ENCODE measurements at places on chromosomes 16 and 17. TPM values are rescaled to one million over a fixed set of nuclear protein-coding genes. Genes with fewer than 3 reads are reported as not detected.

DNA sequence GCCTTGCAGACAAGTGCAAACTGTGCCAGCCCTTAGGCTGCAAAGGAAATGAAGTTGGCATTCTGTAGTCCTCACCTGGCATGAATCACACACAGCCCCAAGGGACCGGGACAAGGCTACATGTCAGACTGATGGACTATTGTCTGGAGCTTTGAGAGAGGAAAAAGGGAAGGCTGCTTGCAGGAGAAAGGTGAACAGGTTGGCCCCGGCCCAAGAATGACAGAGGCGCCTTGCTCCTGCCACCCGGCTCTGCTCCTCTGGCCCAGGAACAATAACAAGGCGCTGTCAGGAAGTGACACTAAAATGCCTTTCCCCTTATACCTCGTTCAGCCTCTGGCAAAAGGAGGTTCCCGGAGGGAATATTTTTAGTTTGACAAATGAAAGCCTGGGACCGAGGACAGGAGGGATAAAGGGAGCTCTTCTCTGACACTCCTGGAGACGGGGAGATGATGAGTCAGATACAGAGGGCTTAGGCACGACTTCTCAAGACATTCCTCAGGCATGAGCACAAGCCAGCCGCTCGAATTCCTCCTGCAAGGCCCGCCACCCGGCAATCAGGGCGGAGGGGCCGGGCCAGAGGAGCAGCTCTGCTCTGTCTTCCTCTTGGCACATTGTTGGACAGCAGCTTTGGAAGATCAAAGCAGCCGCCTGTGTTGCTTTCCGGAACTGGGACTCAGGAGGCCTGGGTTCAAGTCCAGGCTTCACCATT is 105.8 kb downstream of the NOG start:
- peaks cover 3% of the 10 kb centered on the region for H3K27me3 ChIP-seq
- no peaks in the 10 kb centered on the region for H3K4me1 ChIP-seq
- H3K4me3 ChIP-seq = no peak overlapping the region

DNA sequence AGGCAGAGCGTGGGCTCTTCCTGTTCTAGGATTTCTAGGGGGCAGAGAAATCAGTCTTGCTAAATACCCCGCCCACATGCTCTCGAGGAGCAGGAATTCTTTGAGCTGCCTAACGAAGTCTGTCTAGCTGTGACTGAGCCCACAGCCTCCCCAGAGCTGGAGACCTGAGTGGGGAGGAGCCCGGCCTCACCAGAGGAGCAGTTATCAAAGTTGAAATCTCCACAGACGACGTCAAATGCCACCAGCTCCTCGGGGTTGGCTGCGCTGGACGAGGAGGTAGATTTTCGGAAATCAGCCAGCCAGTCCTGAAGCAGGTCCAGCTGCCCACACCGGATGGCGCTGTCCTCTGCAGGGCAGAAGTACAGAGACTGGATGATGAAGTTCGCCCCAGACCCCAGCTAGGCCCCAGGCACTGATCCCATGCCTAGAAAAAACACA is 53.8 kb downstream of the PRMT7 start:
- H3K4me1 ChIP-seq = peaks cover 18% of the 10 kb centered on the region
- no peak overlapping the region for H3K4me3 ChIP-seq
- H3K27ac ChIP-seq = no peak overlapping the region
- no peaks in the 10 kb centered on the region for H3K27me3 ChIP-seq
- DNase-seq = no peak
- H3K36me3 ChIP-seq = peaks cover 3% of the 10 kb centered on the region

GRCh38 chr17:69936996-69937395 is 138.0 kb upstream of the KCNJ16 start:
- no peaks in the 10 kb centered on the region for H3K27me3 ChIP-seq
- no peaks in the 10 kb centered on the region for H3K36me3 ChIP-seq
- no peak overlapping the region for H3K27ac ChIP-seq
- H3K4me1 ChIP-seq = no peaks in the 10 kb centered on the region
- DNase-seq = no peak

The QPRT gene
- 2.4 TPM for total RNA-seq

- DNase-seq = no peak
- no peak overlapping the region for H3K4me3 ChIP-seq
- H3K27ac ChIP-seq = no peak overlapping the region
- no peaks in the 10 kb centered on the region for H3K36me3 ChIP-seq
- H3K4me1 ChIP-seq = no peaks in the 10 kb centered on the region
Observed at GRCh38 chr17:56231693-56232092, 78.4 kb downstream of the ANKFN1 start.

GRCh38 chr16:70685061-70685937 is 554 bp downstream of the MTSS2 start:
- no peak overlapping the region for H3K4me3 ChIP-seq
- no peak overlapping the region for H3K27ac ChIP-seq
- H3K4me1 ChIP-seq = peaks cover 12% of the 10 kb centered on the region
- no peaks in the 10 kb centered on the region for H3K36me3 ChIP-seq
- DNase-seq = no peak

GRCh38 chr16:64102654-64103053 is 1019.2 kb downstream of the CDH11 start:
- H3K36me3 ChIP-seq = no peaks in the 10 kb centered on the region
- no peaks in the 10 kb centered on the region for H3K4me1 ChIP-seq
- H3K27me3 ChIP-seq = no peaks in the 10 kb centered on the region
- no peak overlapping the region for H3K27ac ChIP-seq
- no peak overlapping the region for H3K4me3 ChIP-seq

The PARD6A gene
- total RNA-seq = 6.2 TPM

GRCh38 chr16:63192980-63193379 is 1156.7 kb upstream of the CDH8 start:
- no peak for DNase-seq
- H3K36me3 ChIP-seq = no peaks in the 10 kb centered on the region
- no peaks in the 10 kb centered on the region for H3K27me3 ChIP-seq
- H3K4me1 ChIP-seq = no peaks in the 10 kb centered on the region
- H3K4me3 ChIP-seq = no peak overlapping the region

DNA sequence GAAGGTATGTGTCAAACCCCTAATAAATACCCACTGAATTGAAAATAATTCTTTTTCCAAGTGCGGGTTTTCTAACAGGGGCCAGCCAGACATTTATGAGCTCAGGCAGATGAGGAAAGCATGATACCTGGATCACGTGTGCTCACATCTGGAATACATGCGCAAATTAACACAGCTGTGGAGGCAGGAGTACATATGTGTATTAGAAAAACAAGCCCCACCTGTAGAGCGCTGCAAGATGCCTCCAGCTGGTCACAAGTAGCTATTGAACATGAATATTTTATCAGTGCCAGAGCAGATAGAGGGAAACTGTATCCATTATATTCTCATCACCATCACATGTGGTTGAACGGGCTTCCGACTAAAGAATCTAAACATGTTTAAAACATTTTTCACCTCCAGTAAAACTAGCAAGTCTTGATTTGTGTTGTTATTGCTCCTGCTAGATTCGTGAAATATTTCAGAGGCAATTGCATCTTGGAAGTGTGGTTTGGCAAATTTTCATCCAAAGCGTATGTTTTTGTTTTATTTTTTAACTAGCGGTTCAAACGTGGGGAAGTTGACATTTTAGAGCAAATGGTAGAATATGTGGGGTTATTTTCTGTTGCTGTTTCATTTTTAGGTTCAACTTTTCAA is 482.8 kb downstream of the CDH13 start:
- H3K4me3 ChIP-seq = no peak overlapping the region
- H3K4me1 ChIP-seq = no peaks in the 10 kb centered on the region
- no peaks in the 10 kb centered on the region for H3K27me3 ChIP-seq
- DNase-seq = no peak
- no peak overlapping the region for H3K27ac ChIP-seq

The SLX1A gene
- 50.3 TPM for total RNA-seq

The PRAC2 gene
- not detected for total RNA-seq

DNA sequence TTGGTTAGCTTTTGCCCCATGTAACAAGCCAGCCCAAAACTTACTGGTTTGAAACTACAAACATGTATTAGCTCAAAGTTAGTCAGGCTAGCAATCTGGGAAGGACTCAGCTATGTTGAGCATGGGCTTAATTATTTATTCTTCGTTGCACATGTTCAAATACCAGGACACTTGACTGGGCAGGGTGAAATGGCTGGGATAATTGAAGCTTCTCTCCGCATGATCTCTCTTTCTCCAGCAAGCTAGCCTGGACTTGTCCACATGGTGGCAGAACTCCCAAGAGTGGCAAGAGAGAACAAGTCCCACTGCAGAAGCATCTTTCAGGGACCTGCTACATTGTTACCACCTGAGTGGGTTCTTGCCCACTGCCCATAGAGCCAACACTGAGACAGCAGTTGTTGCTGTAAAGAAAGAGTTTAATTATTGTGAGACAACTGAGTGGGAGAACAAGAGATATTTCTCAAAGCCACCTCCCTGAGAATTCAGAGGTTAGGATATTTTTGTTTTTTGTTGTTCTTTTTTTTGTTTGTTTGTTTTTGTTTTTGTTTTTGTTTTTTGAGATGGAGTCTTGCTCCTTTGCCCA is 16.8 kb upstream of the ATF7IP2 start:
- H3K27ac ChIP-seq = no peak overlapping the region
- no peaks in the 10 kb centered on the region for H3K4me1 ChIP-seq
- DNase-seq = no peak
- peaks cover 2% of the 10 kb centered on the region for H3K27me3 ChIP-seq

The SLC5A11 gene
- not detected for total RNA-seq

- H3K27ac ChIP-seq = no peak overlapping the region
- H3K36me3 ChIP-seq = no peaks in the 10 kb centered on the region
- H3K4me1 ChIP-seq = no peaks in the 10 kb centered on the region
Observed at GRCh38 chr17:77948690-77949114, 9.8 kb upstream of the TNRC6C start.

The GLP2R gene
- not detected for total RNA-seq

DNA sequence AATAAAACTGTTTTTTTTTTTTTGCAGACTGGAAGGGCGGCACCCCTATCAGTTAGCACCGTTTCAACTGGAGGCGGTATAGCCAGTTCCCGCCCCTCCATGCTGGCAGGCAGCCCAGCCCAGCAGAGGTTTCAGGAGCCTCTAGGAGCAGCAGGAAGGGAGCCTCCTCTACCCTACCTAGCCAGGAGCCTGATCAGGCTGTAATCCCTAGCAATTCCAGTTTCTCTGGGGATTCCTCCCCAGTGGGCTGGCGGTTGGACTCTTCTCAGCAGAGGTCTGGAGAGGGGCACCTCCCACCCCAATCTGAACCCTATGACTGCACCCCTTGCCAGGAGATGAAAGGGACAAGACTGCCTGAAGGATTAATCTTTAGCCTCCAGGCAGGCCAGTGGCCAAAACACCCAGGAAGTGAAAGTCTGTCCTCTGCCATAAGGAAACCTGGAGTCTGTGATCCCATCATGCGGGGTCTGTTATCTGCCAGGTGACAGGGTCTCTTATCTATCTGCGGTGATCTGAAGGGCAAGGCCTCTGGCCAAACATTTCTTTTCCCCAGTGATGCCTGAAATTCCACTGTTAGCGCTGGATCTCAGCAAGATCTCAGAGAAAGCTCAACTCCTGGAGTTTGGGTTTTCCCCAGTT is 4.9 kb upstream of the CDH1 start:
- no peak overlapping the region for H3K4me3 ChIP-seq
- H3K27me3 ChIP-seq = no peaks in the 10 kb centered on the region
- H3K36me3 ChIP-seq = no peaks in the 10 kb centered on the region
- H3K27ac ChIP-seq = no peak overlapping the region
- no peak for DNase-seq

GRCh38 chr16:61836804-61837393 is 199.3 kb downstream of the CDH8 start:
- no peaks in the 10 kb centered on the region for H3K27me3 ChIP-seq
- H3K36me3 ChIP-seq = no peaks in the 10 kb centered on the region

The ABI3 gene
- 6.5 TPM for total RNA-seq

GRCh38 chr17:43888548-43888947 is 18.8 kb downstream of the MPP2 start:
- no peak overlapping the region for H3K4me3 ChIP-seq
- DNase-seq = no peak
- no peaks in the 10 kb centered on the region for H3K4me1 ChIP-seq
- no peaks in the 10 kb centered on the region for H3K36me3 ChIP-seq
- H3K27me3 ChIP-seq = peaks cover 2% of the 10 kb centered on the region
- no peak overlapping the region for H3K27ac ChIP-seq

- peak; percentile 15 for DNase-seq
- H3K27me3 ChIP-seq = no peaks in the 10 kb centered on the region
- H3K4me3 ChIP-seq = no peak overlapping the region
- H3K4me1 ChIP-seq = peaks cover 7% of the 10 kb centered on the region
- no peaks in the 10 kb centered on the region for H3K36me3 ChIP-seq
Observed at GRCh38 chr17:47220531-47220999, 11.4 kb downstream of the MYL4 start.

The KRTAP3-1 gene
- total RNA-seq = not detected

DNA sequence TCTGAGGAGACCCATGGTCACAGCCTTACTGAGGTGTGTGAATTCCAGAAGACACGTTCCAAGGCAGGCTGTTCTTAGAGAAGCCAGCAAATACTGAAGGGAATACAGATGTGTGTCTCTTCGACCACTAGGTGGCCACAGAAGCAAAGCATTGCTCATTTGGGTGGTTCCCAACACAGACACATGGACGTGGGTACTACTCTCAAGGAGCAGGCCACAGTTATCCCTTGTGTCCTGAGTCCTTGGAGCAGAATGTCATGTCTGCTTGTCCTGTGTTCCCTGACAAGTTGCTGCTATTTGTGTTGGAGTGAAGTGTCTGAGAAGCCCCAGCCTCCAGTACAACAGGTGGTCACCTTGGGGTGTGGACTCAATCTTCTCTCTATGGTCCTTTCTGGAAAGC is 30.3 kb downstream of the HMOX2 start:
- H3K4me1 ChIP-seq = peaks cover 55% of the 10 kb centered on the region
- H3K4me3 ChIP-seq = peak overlapping the region; percentile 56
- peak; percentile 85 for DNase-seq
- no peaks in the 10 kb centered on the region for H3K27me3 ChIP-seq
- H3K27ac ChIP-seq = peak overlapping the region; percentile 90

DNA sequence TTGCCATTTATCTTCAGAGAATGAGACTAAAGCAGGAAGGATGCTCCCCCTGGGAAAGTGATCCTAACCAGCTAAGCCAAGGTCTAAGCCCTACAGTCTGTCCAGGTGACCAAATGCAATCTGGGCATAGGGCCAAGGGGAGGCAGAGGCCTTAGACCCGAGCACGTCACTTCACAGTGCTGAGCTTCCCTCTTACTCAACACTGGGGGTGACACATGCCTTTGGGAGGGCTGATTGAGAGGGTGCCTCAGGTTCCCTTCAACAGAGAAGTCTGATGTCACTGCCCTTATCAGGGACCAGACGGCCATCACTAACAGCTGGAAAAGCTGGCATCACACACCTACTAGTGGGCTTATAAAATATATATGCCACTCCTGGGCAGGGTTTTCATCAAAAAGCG is 4.0 kb downstream of the CIAO2B start:
- peaks cover 11% of the 10 kb centered on the region for H3K36me3 ChIP-seq
- H3K4me1 ChIP-seq = peaks cover 28% of the 10 kb centered on the region
- DNase-seq = no peak
- no peak overlapping the region for H3K4me3 ChIP-seq
- H3K27me3 ChIP-seq = peaks cover 7% of the 10 kb centered on the region

The HASPIN gene
- 0.27 TPM for total RNA-seq
